NCI-H510A (cell line): ENCODE measurements at places on chromosomes 2 and 18.

- peak; percentile 82 for DNase-seq
These were observed 719.5 kb downstream of the DPP10 start for GRCh38 chr2:115161771-115162493.

GRCh38 chr18:54822872-54823845 is 5.1 kb upstream of the RAB27B start:
- DNase-seq, result no peak

DNA sequence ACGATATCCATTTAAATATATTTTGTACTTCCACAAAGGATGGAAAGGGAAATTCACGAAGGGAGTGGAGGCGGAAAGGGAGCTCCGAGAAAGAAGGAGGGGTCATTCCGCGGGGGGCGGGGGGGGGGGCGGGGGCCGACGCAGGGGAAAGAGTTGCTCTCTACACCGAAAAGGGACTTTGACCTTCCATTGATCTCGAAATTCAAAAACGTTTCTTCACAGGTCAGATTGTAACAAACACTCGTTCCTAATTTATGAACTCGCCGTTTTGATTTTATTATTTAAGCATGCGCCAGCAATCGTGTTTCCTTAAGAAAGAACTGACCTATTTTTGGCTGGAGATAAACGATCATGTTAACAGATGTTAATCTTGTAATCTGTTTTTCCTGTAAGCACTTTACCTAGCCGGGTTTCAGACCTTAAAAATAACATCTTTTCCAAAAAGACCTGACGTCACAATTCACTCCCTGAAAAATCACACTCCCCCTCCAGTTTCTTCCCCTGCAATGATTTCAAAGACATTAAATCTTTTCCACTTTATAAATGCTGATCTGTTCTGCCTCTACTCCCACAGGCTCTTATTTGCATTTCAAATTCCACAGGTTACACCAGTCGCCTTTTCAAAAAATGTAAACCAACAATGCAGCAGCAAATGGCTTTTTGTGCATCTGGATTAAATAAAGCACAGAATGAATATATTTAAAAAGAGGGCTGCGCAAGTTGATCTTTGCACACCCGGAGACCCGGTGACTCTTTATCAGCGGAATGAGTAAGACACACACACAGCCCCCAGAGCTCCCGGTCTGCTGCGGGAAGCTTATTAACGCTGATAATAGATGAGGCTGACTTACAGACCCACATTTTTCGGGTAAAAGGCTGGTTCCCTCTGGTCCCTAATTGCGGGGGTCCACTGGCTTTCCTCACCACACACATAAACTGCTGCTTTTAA is 1.6 kb downstream of the ZNF516 start:
- DNase-seq, result peak; percentile 60

GRCh38 chr2:96967436-96967835 is 18.9 kb downstream of the FAM178B start:
- no peak for DNase-seq

DNA sequence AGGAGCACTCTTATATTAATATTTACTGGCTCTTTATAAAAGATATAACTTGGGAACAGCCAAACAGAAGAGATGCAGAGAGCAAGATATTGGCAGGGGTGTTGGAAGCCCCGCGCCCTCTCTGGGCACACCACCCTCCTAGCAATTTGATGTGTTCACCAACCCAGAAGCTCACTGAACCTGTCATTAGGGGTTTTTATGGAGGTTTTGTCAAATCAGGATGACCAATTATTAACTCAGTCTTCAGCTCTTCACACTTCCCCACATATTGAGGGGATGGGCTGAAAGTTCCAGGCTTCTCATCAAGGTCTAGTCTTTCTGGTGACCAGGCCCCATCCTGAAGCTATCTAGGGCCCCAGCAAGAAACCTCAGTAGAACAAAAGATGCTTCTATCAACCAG is 10.9 kb upstream of the INO80D start:
- no peak for DNase-seq

DNA sequence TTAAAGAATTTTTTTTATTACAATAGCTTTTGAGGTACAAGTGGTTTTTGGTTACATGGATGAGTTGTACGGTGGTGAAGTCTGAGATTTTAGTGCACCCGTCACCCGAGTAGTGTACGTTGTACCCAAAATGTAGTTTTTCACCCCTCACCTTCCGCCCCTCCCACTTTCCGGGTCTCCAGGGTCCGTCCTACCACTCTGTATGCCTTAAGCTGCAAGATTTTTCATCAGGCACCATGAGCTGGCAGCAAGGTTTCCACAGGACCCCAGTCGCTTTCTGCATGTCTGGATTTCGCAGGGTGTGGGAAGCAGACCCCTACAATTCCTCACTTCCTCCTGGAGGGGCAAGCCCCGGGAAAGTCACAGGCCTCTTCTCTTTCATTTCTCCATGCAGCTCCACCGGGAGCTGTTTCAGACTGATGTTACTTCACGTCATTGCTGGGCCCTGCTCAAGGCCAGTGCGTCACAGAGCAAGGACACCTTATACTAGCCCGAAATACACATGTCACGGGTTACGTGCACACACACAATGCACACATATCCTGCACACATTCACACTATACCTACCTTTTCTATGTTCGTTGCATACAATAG is 179.1 kb downstream of the ZFP36L2 start:
- no peak for DNase-seq
